Activated T-cell treated with anti-CD3 and anti-CD28 coated beads, Interleukin-2, amount 50 U/mL, for 1 hour (primary cell): ENCODE measurements at places on chromosomes 11 and 22.

- no peak for DNase-seq
Measured at GRCh38 chr22:23387827-23388516, 192.1 kb downstream of the IGLL1 start.

DNA sequence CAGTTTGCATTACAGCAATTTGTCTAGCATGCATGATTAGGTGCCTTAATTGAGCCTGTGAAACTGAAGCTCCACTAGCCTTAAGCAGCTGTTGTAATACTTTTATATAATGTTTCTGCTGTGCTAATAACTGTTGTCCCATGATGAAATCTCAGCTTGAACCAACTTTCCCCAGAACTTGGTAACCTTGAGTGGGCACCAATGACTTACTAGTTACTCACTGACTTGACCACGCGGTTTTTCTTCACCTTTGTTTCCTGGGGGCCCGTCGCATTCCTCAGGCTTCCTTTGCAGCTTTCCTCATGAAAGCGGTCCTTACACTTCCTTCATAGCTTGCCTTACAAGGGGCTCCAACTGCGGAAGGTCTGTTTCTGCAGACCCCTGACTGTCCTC, 11.2 kb upstream of the GLYATL1 start:
- DNase-seq, result no peak

DNA sequence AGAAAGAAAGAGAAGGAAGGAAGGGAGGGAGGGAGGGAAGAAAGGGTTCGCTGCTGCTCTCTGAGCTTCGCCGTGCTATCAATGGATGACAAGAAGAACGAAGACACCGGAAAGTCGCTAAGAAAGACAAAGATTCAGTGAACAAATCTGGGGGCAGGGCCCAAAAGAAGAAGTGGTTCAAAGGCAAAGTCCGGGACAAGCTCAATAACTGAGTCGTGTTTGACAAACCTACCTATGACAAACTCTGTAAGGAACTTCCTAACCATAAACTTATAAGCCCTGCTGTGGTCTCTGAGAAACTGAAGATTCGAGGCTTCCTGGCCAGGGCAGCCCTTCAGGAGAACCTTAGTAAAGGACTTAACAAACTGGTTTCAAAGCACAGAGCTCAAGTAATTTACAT, 2.9 kb upstream of the TTLL1 start:
- DNase-seq, result no peak

GRCh38 chr11:65894034-65894591, 3.6 kb downstream of the CCDC85B start:
- DNase-seq, result peak; percentile 46

DNA sequence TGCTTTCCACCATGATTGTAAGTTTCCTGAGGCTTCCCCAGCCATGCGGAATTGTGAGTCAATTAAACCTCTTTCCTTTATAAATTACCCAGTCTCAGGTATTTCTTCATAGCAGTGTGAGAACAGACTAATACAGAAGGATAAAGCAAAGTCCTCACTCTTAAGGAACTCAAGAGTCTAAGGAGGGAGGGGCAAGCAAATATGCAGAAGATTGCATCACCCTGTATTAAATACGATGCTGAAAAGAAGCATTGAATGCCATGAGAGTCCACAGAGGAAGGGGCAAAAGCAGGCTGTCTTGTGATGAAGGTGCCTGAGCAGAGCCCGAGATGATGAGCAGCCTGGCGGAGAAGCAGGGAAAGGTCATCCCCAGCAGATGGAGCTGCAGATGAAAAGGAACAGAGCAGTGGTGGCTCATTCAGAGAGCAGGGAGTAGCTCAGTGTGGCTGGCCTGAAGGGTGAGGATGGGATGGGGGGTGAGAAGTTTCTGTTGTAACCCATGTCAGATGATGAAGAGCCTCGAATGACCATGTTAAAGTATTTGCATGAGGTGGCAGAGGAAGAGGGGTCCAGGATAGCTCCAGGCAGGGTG, 6.3 kb upstream of the IZUMO1R start:
- DNase-seq, result no peak

DNA sequence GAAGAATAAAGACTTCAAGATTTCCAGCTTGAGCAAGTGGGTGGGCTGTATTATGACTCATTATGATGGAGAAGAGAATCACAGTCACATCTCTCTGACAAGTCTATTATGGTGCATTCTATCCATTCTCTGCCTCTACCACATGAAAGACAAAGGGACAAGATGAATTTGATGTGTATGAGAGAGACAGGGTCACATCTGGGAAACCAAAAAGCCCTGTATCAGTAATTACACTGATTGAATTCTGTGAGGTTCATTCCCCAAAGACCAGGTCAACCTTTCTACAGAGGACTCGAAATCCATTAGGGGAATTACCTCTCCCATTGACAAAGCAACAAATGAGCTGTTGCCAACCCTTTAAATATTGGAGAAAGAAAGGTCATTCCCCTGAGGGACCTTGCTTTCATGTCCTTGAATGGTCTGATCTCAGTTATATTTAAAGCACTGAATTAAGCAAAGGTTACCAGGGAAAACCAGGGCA, 109.6 kb downstream of the USP35 start:
- DNase-seq, result no peak

- no peak for DNase-seq
Measured at GRCh38 chr11:78138291-78138690, 1.1 kb downstream of the ALG8 start.

GRCh38 chr11:130304651-130305050, 10.1 kb downstream of the ZBTB44 start:
- no peak for DNase-seq

DNA sequence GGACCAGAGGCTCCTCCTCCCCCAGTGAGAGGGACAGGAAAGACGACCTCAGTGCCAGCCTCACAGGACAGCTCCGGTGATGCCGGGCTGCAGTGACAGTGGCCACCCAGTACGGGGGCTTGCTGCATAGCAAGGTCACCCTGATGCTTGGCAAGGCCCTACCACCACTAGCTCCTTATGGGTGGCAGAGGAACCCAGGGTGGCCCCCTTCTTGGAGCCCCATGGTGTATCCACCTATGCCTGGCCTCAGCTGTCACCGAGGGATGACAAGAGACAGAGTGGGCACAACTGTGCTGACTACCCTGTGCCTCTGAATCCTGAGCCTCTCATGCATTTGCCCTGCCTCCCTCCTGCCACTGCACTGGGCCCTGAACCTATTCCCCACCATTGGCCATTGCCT, 809.2 kb downstream of the TBC1D22A start:
- no peak for DNase-seq

GRCh38 chr11:63680834-63681320, 423 bp upstream of the RTN3 start:
- DNase-seq, result no peak

- no peak for DNase-seq
Measured at GRCh38 chr11:104899226-104899625, 966 bp upstream of the CASP12 start.

- DNase-seq, result no peak
Measured at GRCh38 chr22:23033116-23033905, 37.0 kb upstream of the GNAZ start.

DNA sequence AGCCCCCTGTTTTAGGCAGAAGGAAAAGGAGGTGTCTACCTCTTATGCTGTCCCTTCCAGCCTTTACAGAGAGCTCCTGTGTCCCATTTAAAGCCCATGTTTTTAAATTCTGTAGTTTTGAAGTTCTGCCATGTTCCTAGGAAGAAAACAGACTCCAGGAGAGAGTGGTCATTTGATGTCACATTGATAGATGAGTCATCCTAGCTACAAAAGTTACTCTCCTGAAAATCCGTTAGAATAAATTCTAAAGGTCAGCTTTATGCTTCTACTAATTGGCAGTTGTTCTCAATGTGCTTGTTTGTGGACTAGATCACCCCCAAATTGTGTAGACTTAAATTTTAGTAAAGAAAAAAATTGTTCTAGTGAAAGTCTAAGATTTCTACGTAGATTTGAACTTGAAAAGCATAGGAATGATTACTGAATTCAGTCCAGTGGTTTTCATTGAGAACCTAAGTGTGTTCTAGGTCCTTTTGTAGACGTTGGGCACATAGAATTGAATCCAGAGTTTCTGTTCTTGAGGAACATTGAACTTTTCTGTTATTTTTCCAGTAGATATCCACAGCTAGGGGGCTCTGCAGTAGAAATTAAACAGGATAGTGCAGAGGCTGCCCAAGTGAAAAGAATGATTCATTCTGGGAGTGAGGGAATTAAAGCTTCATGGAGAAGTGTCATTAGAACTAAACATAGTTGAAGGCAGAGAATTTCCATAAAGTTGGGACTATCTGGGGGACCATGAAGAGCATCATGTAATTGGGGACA, 140.6 kb upstream of the RASSF10 start:
- DNase-seq, result no peak

DNA sequence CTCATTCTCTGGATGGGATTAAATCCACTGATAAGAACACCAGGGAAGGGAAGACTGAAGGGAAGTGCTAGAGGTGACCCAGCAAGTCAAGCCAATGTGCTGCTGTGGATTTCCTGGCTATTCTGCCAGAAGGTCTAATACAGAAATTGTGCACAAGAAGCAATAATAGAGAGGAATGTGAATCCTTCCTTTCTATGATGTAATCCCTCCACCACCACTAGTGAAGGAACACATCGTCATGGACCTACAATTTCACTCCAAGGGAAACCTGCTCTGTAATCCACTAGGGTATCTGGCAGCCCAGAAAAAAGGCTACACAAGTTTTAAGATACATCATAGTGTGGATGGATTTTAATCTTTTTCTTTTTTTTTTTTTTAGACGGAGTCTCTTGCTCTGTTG, 17.4 kb downstream of the LARGE2 start:
- DNase-seq, result no peak

- DNase-seq, result no peak
Measured at GRCh38 chr11:11895672-11896071, 53.9 kb downstream of the USP47 start.

DNA sequence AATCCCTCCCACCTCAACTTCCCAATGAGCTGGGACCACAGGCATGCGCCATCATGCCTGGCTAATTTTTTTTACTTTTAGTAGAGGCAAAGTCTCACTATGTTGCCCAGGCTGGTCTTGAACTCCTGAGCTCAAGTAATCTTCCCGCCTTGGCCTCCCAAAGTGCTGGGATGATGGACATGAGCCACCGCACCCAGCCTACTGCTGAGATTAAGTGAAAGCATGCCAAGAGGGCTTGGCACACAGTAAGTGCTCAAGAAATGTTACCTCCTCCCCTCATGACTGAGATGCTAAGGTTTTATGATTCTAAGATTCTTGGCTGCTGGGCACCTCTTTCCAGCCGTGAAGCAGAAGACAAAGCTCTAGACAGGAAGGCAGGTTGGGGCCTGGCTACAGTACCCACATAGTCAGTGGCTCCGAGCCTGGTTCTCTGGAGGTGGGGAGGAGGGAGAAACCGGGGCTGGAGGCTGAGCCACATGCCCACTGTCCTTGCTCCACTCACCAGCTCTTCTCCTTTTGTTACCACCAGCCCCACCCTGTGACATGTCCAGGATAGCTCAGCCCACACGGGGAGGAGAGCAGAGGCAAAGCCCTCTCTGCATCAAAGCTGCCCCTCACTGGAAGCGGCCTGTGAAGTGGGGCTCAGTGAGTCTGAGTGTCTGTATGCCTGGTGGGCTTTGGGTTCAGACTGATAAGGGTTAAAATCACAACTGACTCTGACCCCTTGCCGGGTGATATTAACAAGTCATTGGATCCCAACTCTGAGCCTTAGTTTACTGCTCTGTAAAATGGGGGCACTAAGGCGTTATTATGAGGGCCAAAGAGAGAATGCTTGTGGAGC, 12.9 kb downstream of the ARHGEF17 start:
- DNase-seq, result no peak

GRCh38 chr11:134250675-134251074, 2.5 kb downstream of the THYN1 start:
- DNase-seq, result no peak

- DNase-seq, result no peak
Measured at GRCh38 chr11:8948886-8949285, 6.1 kb upstream of the ASCL3 start.

- DNase-seq, result no peak
Measured at GRCh38 chr22:25484521-25485315, 79.8 kb upstream of the GRK3 start.

- DNase-seq, result no peak
Measured at GRCh38 chr11:45108070-45109064, 38.1 kb upstream of the PRDM11 start.

- DNase-seq, result no peak
Measured at GRCh38 chr22:40838486-40838885, 18.0 kb downstream of the ST13 start.

GRCh38 chr11:131661132-131661531, 290.7 kb downstream of the NTM start:
- no peak for DNase-seq

DNA sequence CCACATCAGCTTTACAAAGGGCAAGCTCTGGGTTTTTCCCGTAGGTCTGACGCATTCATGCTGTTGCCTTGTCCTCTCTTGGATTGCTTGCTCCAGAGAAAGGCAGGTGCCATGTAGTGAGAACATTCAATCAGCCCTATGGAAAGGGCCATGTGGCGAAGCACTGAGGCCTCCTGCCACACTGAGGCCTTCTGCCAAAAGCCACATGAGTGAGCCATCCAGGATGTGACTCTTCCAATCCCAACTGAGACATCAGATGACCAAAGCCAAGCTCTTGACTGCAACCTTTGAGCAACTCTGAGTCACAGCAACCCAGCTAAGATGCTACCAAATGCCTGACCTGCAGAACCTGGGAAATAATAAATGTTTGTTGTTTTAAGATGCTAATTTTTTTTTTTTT, 9.0 kb upstream of the PANX3 start:
- no peak for DNase-seq

DNA sequence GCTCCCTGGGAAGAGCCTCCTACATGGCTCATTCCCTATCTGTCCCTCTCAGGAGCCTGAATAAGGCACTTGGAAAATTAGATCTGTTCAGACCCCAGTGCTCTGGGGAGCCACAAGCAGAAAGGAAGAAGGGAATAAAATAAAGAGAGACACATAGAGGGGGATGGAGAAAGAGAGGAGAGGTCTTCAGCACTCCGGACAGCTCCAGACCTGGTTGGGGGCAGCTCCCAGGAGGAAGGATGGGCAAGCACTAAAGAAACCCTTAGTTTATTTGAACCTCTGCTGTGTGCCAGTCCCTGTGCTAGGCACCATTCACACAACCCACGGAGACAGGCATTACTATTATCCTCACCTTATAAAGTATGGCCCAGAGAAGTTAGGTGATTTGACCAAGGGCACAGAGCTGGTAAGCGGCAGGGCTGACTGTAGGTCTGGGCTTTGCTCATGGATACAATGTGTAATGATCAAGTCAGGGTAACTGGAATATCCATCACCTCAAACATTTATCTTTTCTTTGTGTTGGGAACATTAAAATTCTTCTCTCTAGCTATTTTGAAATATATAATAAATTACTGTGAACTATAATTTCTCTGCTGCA, 53.7 kb upstream of the LRRC32 start:
- no peak for DNase-seq

- no peak for DNase-seq
Measured at GRCh38 chr11:17186932-17187692, 20.7 kb downstream of the PIK3C2A start.

DNA sequence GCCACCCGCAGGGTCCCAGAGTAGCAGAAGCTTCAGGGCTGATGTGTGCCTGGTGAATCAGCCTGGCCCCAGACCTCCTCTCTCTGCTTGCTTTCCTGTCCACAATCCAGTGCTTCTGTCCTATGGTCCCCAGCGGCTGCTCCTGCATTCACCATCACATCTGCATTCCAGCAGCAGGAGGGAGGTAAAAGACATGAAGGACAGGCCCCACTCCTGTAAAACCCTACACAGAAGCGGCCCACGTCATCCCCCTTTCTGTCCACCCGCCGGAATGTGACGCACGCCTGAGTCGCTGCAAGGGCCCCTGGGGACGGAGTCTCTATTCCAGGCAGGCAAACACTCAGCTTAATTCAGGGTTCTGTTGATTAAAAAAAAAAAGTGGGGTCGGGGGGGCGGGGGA, 58.3 kb downstream of the CDKN1C start:
- no peak for DNase-seq

- no peak for DNase-seq
Measured at GRCh38 chr11:104995001-104995408, 26.6 kb upstream of the CASP4 start.
